ENCODE measurements at places on chromosomes 12 and 14. TPM values are rescaled to one million over a fixed set of nuclear protein-coding genes. Genes with fewer than 3 reads are reported as not detected.

The TDRD9 gene
- total RNA-seq = 0.10 TPM

The ARMH4 gene
- 0.43 TPM for total RNA-seq

The KCNH3 gene
- total RNA-seq = 0.57 TPM

The GTF2A1 gene
- 38.3 TPM for total RNA-seq

The TMEM30B gene
- 2.8 TPM for total RNA-seq

The ASB2 gene
- total RNA-seq = 2.4 TPM

The BAG5 gene
- total RNA-seq = 16.6 TPM

The MYBPC1 gene
- not detected for total RNA-seq

The ANO2 gene
- not detected for total RNA-seq

The NGB gene
- not detected for total RNA-seq

The CNPY2 gene
- 47.5 TPM for total RNA-seq

The MARCHF9 gene
- 10.4 TPM for total RNA-seq

The ALX1 gene
- not detected for total RNA-seq

The PPP1R3E gene
- 15.8 TPM for total RNA-seq

The KIF26A gene
- 0.07 TPM for total RNA-seq

The CCDC184 gene
- total RNA-seq = not detected

The DCAF4 gene
- 16.4 TPM for total RNA-seq

The FAM90A1 gene
- 0.21 TPM for total RNA-seq

The SLC5A8 gene
- not detected for total RNA-seq

The SCN8A gene
- 0.50 TPM for total RNA-seq

The ADAMTS20 gene
- not detected for total RNA-seq

The IL26 gene
- 0.42 TPM for total RNA-seq

The NUAK1 gene
- not detected for total RNA-seq

The A2M gene
- total RNA-seq = not detected

The TAS2R7 gene
- total RNA-seq = not detected

The GPR137C gene
- total RNA-seq = 0.07 TPM

The MGAT2 gene
- 20.6 TPM for total RNA-seq

The TXNDC16 gene
- 4.6 TPM for total RNA-seq

The EFCAB11 gene
- 9.5 TPM for total RNA-seq

The BHLHE41 gene
- total RNA-seq = not detected

The TSPAN11 gene
- not detected for total RNA-seq

All from activated naive CD4-positive, alpha-beta T cell treated with anti-CD3 and anti-CD28 coated beads for 36 hours (primary cell).